T47D (cell line): ENCODE measurements at places on chromosomes 4 and X.

DNA sequence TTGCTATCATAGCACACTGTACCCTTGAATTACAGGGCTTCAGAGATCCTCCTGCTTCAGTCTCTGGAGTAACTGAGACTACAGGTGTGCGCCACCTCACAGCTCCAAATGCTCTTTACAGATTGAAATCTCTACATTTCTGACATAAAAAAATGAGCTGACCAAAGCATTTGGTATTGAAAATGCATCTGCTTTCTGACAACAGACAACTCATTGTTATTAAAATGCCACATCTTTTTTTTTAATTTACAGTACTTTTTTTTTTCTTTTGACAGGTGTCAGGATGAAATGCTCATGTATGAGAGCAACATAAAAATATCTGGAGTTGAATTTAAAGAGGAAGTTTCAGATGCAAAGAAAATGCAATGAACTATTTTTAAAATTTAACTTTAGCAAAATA is 764.5 kb downstream of the TRAM1L1 start:
- no peak for DNase-seq

- no peak for DNase-seq
These were observed 1100.2 kb upstream of the INTU start for GRCh38 chr4:126532527-126532926.

- no peak for DNase-seq
These were observed 81.2 kb downstream of the ABLIM2 start for GRCh38 chr4:8077181-8078108.

- DNase-seq: peak; percentile 11
These were observed 266.8 kb downstream of the C4orf33 start for GRCh38 chr4:129362691-129363274.

GRCh38 chr4:177093964-177094363 is 215.7 kb upstream of the NEIL3 start:
- DNase-seq: no peak

DNA sequence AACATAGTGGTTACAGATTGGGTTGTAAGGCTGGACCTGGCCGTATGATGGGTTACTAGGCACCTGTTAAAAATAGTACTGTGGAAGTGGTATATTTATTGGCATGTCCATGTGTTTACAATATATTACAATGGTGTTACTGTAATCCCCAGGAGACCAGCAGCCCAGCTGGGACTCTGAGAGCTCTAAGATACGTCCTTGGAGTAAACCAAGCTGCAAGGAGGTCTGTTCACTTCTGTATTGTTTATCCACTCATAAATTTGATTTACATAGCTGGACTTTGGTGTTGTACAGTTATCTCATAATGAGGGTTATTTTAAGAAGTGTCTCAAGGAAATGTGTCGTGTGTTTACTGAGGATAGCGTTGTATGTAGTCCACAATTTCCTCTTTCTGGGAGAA is 93.8 kb downstream of the TBL1X start:
- no peak for DNase-seq

- peak; percentile 6 for DNase-seq
These were observed 980 bp upstream of the FHDC1 start for GRCh38 chr4:152935143-152935542.
